ENCODE measurements at places on chromosomes 11 and 22.

DNA sequence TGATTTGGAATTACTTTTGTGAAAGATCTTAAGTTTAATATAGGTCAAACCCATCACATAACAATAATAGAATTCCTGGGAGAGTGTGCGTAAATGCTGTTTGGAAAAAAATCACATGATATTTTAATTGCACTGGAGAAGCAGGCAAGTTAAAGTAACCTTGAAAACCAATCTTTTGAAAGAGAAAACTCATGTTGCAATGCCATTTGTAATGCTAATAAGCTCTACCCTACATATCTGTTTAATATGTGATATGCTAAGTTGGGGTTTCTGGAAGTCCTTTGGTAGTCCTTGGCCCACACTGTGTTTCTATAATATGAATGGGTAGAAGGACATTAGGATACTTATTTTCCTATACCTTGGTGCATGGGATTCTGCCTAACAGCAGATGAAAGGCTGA lies 370.4 kb downstream of the DDX10 start:
- DNase-seq, result no peak

- DNase-seq, result no peak
Measured at GRCh38 chr22:36492109-36492508, 10.7 kb upstream of the TXN2 start.

GRCh38 chr11:108392353-108392752 lies 75.0 kb downstream of the C11orf65 start:
- DNase-seq, result no peak

GRCh38 chr11:122330279-122330965 lies 214.4 kb upstream of the BLID start:
- DNase-seq, result no peak

- DNase-seq, result no peak
Measured at GRCh38 chr11:120335556-120335907, 681 bp upstream of the ARHGEF12 start.

DNA sequence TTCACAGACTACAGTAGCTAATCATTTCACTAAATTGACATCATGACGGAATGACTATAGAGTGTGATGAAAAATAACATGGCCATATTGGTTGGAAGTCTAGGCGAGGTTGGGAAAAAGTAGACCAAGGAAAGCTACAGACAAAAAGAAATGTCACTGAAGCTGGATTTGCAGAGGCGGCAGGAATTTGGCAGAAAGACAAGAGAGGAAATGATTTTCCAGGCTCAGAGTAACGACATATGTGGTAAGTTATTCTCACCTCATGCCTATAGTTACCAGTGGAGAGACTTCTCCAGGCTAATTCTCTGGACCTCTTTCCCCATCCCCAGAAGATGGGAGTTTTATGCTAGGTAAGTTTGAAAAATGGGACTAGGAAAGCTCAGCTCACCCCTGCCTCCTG lies 1005.8 kb upstream of the CCDC90B start:
- no peak for DNase-seq

GRCh38 chr11:101516546-101516945 lies 67.3 kb downstream of the TRPC6 start:
- DNase-seq, result no peak
